ENCODE measurements at places on chromosomes 1 and 21.

GRCh38 chr1:159831412-159832141 is 4.9 kb downstream of the SLAMF8 start:
- peak; percentile 16 for DNase-seq

- peak; percentile 96 for DNase-seq
These were observed 68.8 kb upstream of the SSX2IP start for GRCh38 chr1:84758968-84759491.

- no peak for DNase-seq
These were observed 75.0 kb downstream of the PTPN14 start for GRCh38 chr1:214476229-214476985.

GRCh38 chr1:199044191-199044590 is 405.4 kb downstream of the PTPRC start:
- DNase-seq = no peak

GRCh38 chr1:33895396-33895795 is 31.5 kb downstream of the HMGB4 start:
- no peak for DNase-seq

DNA sequence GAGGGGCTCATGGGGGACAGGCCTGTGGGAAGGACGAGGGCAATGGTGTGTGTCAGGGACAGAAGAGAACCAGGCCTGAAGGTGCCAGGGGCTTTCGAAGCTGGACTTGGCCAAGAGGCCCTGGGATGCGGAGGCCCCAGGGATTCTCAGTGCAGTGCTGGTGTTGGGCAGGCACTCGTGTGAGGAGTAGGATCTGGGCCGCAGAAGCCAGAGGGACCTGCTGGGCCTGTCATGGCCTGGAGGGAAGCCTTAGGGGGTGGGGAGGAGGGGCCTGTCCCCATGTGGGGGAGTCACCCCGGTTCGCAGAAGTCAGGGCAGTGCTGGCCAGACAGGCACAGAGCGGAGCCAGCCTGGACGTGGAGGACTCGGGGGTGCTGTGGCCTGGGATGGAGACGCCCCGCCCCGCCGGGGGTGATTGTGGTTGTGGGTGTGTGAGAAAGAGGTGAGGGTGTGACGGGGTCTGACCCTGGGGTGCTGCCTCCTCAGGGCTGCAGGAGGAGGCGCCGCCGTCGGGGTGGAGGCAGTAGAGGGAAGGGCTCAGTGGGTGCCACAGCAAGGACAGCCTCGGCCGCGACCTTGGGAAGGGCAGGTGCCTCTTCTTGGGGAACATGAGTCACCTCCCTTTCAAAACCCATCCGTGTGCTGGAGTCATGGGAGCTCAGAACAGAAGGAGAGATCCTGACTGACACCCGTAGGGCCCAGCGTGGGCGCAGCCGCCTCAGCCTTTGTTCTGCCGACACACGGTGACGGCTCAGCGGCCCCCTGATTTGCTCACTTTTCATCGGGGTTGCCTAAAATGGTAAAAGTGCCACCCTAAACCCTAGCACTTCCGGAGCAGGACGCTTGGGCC is 33.9 kb downstream of the FAAP20 start:
- DNase-seq = no peak

DNA sequence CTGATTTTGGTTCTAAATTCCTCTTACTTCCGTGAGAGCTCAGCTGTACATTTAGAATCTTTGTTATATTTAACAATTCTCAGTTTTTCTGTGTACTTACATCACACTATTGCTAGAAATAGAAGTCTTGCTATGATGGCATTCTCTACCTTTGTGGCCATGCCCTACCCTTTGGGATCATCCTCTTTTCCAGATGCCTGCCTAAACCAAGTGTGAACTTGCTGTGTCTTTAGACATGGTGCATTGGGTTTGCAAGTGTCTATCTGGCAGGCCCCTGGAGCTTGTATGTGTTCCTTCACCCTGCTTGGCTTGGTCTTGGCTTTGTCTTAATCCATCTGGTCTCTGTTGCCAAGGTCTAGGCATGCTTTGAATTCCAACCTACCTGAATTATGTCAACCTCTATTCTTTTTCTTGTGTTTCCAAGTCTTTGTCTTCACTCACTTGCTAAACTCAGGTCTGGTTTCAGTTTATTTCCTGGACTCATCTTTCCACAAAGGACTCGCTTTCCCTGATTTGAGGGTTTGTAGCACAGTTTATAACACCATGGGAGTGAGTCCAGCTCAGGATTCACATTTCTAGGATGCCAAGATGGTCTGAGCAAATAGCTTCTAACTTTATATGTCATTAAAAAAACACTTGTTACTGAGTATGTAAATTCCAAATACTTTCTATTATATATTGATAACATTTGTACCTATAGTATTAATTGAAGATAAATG is 20.6 kb upstream of the APOBEC4 start:
- DNase-seq = no peak

GRCh38 chr1:208202333-208202995 is 41.7 kb downstream of the PLXNA2 start:
- DNase-seq = no peak

DNA sequence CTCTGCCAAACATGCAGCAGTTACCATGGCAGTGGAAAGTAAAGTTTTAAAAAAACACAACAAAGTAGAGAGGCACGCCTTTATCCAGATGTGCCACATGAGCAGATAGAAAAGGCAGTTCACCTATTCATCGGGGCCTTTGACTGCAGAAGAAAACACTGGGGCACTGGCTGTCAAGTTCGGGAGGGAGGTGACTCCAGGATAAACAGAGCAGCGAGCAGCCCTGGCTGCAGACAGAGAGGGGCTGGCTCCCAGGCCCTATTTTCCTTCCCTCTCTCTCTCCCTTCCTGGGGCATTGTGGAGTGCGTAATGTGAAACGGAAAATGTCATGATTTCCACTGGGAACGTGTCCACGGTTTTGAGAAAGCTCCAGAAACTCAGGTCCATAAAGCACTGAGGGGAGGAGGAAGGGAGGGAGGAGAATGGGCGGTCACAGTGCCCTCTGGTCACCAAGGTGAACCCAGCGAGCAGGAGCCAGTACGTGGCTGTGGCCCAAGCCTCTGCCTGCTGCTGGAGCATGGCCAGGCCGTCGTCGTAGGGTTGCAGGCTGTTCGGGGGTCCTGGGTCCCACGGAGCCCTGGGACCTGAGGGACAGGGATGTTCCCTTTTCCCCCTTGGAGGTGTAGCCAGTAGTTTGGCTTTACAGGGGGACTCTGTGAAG is 114.7 kb upstream of the IRF2BP2 start:
- peak; percentile 89 for DNase-seq

DNA sequence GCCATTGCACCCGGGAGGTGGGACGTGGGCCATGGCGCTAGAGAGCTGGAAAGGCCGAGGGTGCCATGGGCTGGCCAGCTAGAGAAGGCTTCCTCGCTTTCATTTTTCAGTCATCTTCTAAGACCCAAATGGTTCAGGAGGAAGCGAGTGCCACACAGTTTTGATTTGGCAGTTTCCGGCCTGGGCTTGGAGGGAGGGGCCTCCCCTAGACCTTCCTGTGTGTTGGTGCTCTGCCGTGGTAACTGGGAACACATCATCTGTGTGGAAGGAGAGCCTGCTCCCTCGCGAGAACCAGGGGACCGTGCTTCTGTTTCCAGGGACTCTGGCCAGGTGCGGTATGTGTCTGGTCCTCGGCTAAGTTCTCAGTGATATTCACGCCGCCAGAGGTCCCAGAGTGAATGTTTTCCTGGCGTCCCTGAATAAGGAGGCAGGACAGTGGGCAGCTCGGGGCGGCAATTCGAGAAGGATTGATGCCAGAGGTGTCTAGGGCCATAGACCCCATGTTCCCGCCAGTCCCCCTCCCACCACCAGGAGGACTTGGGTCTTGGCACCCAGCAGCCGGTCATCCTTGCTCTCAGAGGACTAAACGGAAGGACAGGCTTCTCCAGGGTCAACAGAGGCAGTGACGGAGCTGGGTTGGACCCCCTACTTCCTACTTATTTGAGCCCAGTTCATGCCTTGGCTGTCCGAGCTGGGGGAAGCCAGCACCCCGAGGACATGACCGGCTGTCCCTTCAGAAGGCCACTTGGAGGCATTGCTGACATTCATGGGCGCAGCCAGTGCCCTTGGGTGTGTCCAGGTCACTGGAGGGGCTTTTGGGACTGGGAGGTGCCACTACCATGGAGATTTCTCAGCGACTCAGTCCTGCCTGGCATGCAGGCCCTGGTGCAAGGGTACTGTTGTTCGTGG is 2.7 kb upstream of the NPHP4 start:
- DNase-seq = peak; percentile 52

GRCh38 chr1:1157426-1157913 is 16.2 kb upstream of the TTLL10 start:
- peak; percentile 44 for DNase-seq

GRCh38 chr1:222912730-222913129 is 97.9 kb downstream of the DISP1 start:
- no peak for DNase-seq

DNA sequence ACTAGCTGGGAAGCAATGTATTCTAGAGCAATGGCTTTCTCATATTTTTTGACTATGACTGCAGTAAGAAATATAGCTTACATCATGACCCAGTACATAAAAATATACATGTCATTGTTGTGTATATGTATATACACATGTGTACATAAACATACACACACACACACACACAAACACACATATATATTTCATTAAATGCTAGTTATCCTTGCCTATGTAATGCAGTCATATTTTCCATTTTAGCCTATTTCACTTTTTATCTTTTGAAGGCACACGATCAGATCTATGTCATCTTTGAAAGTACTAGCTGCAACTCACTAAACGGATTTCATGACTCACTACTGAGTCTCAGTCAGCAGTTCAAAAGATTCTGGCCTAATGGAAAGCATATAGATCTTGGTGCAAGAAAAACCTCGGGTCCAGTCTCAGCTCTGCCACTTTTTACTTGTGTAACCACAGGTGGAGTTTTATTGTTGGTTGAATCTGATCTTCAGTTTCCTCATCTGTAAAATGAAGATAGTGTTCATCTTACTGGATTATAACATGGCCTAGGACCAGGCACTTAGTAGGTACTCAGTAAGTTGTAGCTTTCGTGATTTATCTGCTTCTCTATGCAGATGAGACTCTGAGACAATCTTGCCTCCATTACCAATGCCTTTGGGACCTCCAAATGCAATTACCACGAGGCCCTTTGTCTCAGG is 325.6 kb downstream of the RRAGC start:
- no peak for DNase-seq

DNA sequence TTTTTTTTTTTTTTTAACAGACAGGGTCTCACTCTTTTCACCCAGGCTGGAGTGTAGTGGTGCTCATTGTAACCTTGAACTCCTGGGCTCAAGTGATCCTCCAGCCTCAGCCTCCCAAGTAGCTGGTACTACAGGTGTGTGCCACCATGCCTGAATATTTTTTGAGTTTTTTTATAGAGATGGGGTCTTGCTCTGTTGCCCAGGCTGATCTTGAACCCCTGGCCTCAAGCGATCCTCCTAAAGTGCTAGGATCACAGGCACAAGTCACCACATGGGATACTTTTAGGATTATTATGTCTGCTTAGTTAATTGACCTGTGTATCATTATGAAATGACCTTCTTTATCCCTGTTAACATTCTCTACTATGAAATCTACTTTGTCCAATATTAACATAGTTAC is 38.0 kb downstream of the RASSF5 start:
- no peak for DNase-seq

DNA sequence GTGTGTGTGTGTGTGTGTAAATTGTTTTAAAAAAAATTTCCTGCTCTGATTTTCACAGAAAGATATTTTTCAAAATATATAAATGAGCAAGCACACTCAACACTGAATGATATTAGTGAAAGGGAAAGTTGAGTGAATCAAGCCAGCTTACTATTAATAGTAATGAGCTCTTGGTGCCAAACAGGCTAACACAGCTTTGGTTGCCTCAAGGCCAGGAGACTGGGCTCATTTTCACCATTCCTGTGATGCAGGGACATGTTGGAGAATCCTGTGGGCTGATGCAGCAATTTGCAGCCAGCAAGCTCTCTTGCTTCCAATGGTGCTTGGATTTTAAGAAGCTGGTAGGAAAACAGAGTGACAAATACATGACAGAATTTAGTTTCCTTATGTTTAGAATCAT is 30.2 kb downstream of the PLA2G4A start:
- DNase-seq = peak; percentile 4

- DNase-seq = no peak
These were observed 277.9 kb downstream of the GRIK1 start for GRCh38 chr21:29661672-29662442.

GRCh38 chr1:36008546-36009197 is 75.2 kb upstream of the TEKT2 start:
- DNase-seq = no peak

GRCh38 chr1:230117694-230118093 is 50.7 kb downstream of the GALNT2 start:
- no peak for DNase-seq

DNA sequence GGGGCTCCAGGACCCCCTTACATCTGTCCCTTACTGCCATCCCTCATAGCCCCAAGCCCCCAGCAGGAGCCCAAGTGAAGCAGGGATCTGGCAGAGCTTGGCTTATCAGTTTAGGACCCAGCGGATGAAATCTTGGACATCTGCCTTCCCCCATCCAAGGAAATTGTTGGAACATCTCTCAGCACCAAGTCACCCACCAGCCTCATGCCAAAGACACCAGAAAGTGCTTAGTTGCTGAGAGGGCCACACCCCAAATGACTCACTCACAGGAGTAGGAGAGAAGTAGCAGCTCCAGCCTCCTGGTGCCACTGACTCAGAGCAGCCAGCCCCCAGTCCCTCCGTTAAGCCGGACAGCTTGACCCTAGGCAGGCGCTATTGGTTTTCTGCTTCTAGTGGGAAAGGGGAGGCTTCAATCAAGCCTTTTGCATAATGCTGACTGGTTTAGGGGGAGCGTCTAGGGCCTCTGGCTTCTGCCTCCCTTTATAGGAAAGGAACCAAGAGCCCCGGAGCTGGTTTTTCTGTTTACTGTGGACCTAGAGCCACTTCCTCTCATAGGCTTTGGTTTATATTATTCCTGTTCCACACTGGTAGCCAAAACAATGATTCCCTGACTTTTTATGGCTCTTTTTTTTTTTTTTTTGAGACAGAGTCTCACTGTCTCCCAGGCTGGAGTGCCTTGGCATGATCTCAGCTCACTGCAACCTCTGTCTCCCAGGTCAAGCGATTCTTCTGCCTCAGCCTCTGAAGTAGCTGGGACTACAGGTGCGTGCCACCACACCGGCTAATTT is 114.2 kb upstream of the IPO9 start:
- DNase-seq = peak; percentile 34

- no peak for DNase-seq
These were observed 64.6 kb upstream of the GJB5 start for GRCh38 chr1:34690269-34690668.

- no peak for DNase-seq
These were observed 40.4 kb downstream of the SKI start for GRCh38 chr1:2268285-2269056.

DNA sequence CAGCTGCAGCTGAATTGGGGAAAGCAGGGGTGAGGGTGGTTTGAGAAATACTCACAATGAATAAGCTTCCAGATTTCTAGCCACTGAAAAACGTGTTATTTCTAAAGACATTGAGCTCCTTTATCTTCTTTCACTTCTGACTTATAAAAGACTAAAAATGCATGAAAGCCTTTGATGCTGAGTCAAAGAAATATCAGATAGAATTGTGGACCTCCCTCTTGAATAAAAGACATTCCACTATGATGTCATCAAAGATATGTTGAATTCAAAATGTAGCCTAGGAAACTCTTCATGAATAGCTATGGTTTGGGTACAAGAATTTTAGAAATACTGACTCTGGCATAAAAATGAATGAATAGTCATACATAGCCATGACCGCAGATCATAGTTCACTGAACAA is 44.7 kb upstream of the COL24A1 start:
- no peak for DNase-seq

- DNase-seq = no peak
These were observed 45.0 kb upstream of the PDE9A start for GRCh38 chr21:42608446-42608845.
